SK-N-SH (cell line): ENCODE measurements at places on chromosomes 3 and 15.

DNA sequence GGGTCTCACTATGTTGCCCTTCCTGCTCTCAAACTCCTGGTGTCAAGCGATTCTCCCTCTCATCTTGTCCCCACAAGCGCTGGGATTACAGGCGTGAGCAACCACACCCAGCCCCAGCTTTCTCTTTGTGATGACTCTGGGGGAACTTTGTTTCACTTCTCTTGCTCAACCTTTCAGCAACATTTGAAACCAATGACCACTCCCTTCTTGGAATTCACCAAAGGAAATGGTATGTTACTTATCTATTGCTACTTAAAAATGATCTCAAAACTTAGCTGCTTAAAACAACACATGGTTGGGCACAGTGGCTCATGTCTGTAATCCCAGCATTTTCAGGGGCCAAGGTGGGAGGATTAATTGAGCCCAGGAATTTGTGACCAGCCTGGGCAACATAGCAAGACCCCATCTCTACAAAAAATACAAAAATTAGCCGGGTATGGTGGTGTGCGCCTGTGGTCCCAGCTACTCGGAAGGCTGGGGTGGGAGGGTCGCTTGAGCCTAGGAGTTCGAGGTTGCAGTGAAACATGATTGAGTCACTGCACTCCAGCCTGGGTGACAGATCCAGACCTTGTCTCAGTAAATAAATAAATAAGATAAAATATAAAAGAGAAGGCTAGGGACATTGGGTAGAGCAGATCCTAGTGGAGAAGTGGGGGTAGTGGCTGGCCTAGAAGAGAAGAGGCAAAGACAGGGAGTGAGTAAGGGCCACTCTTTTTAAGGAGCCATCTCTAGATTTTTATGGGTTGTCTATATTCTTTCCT is 10.3 kb upstream of the COPG1 start:
- DNase-seq: no peak

GRCh38 chr3:127177226-127177625 is 15.7 kb upstream of the PRR23E start:
- DNase-seq: no peak

DNA sequence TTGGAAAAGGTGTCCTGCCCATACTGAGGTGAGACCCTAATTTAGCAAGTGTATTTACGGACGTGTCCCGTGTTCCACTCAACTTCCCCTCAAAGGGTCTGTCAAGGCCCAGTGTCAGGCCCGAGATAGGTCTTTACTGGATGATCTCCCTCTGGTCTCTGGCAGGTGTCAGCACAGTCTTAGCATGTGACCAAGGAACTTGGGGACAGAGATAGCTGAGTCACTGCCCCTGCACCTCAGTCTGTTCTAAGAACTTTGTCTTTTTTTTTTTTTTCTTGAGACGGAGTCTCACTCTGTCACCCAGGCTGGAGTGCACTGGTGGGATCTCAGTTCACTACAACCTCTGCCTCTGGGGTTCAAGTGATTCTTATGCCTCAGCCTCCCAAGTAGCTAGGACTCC is 32.1 kb upstream of the ALPK3 start:
- no peak for DNase-seq

DNA sequence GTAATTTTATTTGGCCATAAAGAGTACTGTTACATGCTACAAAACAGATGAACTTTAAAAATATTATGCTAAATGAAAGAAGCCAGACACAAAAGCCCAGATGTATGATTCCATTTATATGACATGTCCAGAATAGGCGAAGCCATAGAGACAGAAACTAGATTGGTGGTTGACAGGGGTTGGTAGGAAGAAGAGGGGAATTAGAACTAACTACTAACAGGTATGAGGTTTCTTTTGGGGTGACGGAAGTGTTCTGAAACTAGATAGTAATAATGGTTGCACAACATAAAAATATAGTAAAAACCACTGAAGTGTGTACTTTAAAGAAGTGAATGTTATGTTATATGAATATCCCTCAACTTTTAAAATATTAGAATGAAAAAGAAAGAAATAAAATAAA is 66.1 kb downstream of the GBE1 start:
- no peak for DNase-seq

DNA sequence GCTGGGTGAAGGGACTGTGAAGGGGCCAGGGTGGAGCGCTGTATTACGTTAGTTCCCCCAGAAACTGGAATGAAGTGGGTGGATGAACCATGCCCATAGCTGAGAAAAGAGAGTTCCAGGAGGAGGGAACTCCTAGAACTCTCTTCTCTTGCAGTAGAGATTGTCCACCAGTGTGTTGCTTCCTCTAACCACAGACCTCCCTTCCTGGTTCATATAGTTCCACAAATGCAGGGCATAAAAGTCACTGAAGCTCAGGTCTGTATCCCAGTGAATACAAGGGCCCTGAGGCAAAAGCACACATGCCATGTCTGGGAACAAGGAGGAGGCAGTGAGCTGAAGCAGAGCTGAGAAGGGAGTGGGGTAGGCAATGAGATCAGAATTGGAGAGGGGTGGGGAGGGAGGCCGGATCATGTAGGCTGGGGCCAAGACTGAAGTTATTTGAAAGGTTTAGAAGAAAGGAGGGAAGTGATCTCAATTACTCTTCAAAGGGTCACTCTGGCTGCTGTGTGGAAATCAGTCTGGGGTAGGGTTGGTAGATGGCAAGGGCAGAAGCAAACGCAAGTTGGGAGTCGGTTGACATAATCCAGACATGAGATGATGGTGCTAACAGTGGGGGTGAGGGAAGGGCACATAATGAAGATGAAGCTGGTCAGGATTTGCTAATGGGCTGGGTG is 6.5 kb downstream of the A4GNT start:
- peak; percentile 70 for DNase-seq

GRCh38 chr3:78494851-78495250 is 1272.9 kb downstream of the ROBO1 start:
- DNase-seq: no peak

DNA sequence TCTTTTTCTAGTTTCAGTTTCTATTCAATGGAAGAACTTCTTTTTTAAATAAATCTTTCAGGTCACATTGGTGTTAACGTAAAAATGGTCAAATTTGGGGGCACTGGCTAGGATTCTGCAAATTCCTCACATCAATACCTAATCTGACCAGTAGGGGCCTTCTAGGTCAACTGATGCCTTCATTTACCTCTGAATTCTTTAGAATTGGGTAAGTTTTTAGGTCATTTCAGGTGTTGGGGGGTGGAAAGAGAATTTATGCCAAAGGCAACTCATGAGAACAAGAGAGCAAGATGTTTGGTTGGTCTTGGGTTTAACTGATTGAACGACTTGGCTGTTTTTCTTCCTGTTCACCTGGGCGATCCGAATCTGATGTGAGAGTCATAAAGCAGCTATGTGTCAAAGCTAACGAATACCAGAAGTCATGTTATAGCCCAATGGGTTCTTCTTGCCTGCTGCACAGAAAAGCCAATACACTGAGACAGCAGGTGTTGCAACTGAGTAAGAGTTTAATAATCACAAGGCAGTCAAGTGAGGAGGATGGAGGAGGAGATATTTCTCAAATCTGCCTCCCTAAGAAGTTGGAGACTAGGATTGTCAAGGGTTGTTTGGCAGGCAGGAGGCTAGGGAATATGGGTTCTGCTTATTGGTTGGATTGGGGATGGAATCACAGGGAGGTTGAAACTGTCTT is 15.3 kb downstream of the LRRC49 start:
- no peak for DNase-seq

- DNase-seq: no peak
These were observed 25.9 kb downstream of the EXOG start for GRCh38 chr3:38522002-38522401.

DNA sequence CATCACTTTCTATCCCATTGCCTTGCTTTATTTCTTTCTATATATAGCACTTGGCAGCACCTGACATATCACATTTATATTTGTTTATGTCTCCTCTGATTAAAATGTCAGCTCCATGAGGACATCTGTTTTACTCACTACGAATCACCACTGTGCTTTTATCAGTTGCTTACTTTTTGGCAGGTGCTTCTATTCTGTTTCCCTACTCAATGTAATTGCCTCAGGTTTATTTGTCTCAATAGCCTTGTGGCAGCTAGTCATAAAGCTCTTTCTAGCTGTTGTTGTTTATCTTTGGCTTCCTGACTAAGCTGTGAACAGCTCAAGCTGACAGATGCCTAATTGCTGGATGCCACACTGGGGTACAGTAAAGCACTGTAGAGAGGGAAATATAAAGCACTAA is 85.5 kb downstream of the VPS13C start:
- no peak for DNase-seq

DNA sequence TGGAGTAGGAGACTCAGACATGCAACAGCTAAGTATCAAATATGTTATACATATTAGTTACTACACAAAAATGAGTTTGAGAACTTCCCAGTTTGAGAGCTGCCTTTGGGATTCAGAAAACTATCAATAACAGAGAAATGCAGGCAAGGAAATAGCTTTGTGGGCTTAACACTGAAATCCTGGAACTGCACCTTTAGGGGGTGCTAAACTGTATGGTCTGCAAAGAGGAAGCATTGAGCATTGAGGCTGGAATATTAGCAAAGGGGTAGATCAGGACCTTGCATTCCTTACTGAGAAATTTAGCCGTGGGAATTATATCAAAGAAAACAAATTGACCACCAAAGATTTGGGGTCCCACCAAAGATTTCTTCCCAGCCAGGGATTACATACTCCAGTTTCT is 580.0 kb downstream of the ZNF385D start:
- DNase-seq: peak; percentile 17

DNA sequence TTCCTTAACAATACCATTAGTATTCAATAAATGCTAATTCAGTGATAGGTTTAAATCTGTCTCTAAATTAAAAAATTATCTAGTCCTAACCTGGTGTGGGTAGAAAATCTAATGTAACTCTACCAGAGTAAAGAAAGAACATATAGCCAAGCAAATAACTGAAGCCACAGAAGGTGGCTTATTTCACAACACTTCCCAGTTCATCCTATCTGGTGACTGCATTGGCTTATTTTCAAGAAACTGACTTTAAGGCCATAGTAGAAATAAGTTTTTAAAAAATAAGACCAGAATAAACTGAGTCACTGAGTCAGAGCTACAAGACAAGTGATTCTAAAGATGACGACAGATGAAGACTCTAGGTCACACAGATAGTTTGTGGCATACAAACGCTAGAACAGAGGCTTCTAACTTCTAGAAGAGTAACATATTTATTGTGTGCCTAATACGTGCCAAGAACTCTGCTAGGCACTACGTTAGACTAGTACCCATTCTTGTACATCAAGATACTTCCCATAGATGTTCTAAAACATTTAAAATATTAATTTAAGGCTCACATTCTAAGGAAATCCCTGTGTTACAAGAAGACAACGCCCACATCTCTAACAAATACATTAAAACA is 25.9 kb downstream of the TMCC1 start:
- DNase-seq: no peak

DNA sequence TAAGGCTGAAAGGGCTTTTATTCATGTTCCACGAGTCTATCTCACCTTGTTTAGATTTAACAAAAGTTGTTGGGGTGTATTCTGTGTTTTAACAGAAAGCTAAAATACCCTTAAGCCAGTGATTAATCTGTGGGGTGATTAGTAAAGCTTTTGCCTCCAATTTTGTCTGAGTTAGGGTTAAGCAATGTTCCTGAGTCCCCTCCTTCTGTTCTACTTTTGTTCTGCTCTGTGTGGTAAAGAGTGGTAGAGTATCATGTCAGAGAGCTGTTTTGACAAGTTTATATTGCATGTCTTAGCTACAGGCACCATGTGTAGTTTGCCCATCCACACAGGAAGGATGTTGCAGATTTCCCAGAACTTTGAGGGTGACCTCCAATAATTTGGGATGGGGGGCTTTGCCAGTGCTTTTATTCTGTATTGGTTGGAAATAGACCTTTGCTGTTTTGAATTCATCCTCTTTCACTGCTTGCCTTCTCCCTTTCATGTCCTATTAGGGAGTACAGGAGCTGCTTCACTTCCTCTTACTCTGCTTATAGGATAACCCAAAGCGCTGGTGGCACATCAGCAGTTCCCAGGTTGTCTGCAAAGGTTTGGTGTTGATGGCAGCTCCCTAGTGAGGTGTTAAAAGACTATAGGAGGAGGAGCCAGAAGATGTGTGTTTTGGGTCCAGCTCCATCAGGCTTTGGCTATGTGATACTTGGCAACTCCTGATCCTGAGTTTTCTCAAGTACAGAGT is 7.4 kb downstream of the PDE8A start:
- no peak for DNase-seq

- DNase-seq: peak; percentile 57
These were observed 544.8 kb downstream of the AGBL1 start for GRCh38 chr15:86624261-86625036.

DNA sequence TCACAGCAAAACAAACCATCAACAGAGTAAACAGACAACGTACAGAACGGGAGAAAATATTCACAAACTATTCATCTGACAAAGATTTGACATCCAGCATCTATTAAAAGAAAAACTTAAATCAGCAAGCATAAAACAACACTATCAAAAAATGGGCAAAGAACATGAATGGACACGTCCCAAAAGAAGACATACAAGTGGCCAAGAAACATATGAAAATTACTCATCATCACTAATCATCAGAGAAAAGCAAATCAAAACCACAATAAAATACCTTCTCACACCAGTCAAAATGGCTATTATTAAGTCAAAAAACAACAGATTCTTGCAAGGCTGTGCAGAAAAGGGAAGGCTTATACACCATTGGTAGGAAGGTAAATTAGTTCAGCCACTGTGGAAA is 13.7 kb upstream of the SERPINI2 start:
- no peak for DNase-seq

DNA sequence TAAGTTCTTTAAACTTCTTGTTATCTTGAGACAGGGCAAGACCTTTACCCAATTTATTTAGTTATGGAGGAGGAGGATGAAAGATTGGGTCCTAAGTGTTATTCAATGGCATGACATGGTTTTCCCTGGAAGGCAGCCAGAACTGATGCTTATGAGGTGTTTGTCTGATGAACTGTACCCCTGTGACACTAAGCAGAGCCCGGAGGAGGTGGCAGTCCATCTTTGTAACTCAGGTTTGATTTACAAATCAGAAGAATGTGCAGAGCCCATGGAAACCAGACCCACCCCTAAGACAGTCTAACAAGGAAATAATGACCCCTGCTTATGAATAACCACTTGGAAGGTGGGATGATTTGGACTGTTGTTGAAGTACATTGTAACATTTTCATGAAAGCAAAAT is 878.6 kb upstream of the NR2F2 start:
- no peak for DNase-seq
